ENCODE measurements at places on chromosomes 2 and 18.

DNA sequence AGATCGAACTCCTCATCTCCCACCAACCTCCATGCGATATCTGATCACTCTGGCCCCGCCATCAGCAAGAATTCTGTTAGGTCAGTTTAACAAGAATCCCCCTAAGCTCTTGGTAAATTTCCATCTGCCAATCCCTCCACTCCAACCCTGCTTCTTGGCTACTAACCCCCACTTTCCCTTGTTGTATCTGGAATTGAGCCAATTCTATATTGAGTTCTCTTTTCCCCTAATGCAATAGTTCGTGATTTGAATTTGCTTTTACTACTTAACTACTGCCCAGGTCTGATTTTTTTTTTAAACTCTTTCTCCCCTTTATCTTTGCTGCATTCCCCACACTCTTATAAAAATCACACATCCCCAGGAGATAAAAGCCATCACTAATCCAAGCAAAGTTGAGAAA is 159.3 kb upstream of the STK17B start:
- no peak for DNase-seq

DNA sequence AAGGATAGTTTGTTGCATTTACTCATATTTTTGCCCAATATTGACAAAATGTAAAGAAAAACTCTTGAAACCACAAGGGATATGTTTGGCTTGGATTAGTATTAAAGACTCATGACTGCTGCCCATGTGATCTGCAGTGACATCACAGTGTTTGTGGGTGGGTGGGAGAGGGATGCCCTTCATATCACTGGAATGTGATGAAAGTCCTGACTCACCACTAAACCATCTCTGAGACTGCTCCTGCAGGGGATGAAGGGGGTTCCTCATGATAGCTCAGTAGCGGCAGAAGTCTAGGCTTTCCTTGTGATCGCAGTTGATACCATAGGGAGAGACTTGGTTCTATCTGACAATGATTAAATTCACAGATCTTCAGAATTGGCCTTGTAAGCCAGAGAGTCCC is 451.2 kb downstream of the CNTNAP5 start:
- no peak for DNase-seq

- DNase-seq, result no peak
These were observed 238.7 kb downstream of the TFCP2L1 start for GRCh38 chr2:121046335-121046734.

- DNase-seq, result no peak
These were observed 54.2 kb downstream of the G6PC2 start for GRCh38 chr2:168955321-168955720.

- DNase-seq, result no peak
These were observed 116.0 kb downstream of the MAP3K20 start for GRCh38 chr2:173191601-173192000.

GRCh38 chr18:5608846-5609245 is 65.0 kb upstream of the EPB41L3 start:
- no peak for DNase-seq

- peak; percentile 98 for DNase-seq
These were observed 109.1 kb downstream of the MYCN start for GRCh38 chr2:16049406-16049805.

DNA sequence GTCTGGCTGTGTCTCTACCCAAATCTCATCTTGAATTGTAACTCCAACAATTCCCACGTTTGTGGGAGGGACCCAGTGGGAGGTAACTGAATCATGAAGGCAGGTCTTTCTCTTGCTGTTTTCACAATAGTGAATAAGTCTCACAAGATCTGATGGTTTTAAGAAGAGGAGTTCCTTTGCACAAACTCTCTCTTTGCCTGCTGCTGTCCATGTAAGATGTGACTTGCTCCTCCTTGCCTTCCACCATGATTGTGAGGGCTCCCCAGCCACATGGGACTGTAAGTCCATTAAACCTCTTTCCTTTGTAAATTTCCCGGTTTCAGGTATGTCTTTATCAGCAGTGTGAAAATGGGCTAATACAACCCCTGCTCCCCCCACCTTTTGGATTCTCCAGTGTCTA is 23.8 kb downstream of the VWA3B start:
- no peak for DNase-seq

DNA sequence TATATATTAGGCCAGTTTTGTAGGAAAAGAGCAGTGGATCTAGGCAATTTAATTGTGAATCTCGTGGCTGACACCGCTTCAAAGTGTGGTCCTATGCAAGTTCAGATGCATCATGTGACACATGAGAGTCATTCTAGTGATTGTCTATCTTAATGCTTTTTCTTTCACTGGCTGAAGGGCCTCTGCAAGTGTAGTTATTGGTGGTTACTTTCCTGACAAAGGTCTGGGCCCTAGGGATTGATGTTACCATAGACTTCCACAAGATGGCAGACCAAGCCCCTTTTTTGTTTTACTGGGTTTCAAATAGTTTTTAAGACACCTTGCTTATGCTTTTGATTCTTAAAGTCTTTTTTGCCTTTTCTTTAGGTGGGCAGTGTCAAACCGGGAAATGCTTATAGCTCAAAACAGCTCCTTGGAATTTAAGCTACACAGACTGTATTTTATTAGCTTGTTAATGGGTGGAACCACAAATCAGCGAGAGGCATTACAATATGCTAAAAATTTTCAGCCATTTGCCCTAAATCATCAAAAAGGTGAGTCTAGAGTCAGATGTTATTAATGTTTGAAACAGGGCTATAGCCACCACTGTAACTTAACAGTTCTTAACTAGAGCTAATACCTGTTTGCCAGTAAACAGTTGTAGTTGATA is 25.9 kb downstream of the CD8A start:
- DNase-seq, result peak; percentile 9
